Erythroblast (primary cell): ENCODE measurements at places on chromosomes 16 and 17.

- no peak for DNase-seq
Observed at GRCh38 chr17:48679385-48680096, 42.8 kb downstream of the PRAC1 start.

DNA sequence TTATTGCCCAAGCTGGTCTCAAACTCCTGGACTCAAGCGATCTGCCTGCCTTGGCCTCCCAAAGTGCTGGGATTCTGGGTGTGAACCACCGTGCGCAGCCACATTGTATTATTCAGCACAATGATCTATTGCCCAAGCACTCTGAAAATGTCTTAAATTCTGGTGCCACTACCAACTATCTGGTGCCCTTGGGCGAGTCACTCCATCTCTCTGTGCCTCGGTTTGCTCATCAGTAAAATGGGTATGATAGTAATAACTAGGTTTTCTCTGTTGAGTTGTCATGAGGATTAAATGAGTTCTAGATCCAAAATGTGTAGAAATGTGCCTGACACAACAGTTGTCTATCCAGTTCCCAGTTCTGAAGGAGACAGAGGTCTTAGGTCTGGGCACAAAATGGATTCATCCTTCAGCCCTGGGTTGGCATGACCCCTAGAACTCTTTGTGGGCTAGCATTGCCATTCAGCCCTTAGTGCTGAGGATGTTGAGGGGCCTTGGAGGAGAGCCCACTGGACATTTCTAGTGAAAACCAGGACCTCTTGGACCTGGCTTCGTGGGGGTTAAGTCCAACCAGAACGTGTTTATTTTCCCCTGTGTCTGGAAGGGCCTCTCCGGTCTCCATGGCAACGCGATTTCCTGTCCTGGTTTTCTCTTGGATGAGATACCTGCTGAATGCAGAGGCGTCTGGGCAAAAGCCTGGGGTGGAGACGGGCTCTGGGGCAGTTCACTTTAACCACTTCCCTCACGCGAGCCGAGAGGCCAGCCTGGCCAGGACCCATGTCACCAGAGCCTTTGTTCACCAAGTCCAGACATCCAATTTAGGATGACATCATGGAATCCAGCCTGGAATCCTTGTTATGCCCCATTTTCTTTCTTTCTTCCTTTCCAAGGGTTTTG, 43.7 kb upstream of the TNRC6A start:
- DNase-seq = no peak

GRCh38 chr17:42122371-42123303, at the start of gene HSPB9:
HSPB9 (plus strand) TSS chr17:42122804; CDS start chr17:42122851, 47 bp downstream.
- no peak for DNase-seq

DNA sequence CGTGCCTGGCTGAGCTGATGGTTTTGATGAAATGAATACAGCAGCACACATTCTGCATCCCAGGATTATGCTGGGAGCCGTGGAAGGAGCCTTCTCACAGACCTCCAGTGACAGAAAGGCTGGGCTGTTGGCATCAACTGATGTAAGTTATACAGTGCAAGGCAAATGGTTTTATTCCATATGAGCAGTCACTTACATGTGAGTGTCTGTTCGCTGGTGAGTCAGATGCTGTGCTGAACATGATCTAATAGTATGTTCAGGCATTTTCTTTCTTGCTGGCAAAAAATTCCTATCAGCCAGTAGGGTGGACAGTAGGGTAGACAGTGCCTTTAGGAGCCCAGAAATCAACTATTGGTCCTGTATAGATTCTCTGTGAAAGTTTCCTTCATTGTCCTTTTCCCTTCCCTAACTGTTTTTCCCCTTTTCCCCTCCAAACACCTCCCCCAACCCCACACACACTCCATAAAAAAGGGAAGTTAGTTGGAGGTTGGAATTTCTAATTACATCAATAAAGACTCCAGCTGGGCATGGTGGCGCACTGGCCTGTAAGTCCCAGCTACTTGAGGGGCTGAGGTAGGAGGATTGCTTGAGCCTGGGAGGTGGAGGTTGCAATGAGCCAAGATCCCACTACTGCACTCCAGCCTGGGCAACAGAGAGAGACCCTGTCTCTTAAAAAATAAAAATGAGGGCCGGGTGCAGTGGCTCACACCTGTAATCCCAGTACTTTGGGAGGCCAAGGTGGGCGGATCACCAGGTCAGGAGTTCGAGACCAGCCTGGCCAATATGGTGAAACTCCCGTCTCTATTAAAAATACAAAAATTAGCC, 36.2 kb downstream of the LDHD start:
- peak; percentile 13 for DNase-seq

GRCh38 chr17:68886401-68886800, 68.8 kb downstream of the ABCA8 start:
- DNase-seq = no peak

DNA sequence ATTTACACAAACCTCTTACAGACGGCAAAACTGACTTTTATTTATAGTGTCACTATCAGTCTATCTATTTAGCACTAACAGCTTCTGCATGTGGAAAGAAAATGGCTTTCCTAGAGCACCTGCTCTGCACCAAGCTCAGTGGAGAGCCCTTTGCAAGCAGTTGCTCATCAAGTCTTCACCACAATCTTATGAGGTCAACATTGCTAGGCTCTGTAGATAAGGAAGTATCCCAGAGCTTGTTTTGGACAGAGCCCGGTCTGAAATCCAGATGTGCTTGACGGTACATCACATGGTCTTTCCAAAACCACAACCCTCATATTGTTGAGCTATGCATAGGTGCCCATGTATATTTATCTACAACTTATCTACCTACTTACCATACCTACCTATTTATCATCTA, 572.7 kb upstream of the CDH5 start:
- no peak for DNase-seq

DNA sequence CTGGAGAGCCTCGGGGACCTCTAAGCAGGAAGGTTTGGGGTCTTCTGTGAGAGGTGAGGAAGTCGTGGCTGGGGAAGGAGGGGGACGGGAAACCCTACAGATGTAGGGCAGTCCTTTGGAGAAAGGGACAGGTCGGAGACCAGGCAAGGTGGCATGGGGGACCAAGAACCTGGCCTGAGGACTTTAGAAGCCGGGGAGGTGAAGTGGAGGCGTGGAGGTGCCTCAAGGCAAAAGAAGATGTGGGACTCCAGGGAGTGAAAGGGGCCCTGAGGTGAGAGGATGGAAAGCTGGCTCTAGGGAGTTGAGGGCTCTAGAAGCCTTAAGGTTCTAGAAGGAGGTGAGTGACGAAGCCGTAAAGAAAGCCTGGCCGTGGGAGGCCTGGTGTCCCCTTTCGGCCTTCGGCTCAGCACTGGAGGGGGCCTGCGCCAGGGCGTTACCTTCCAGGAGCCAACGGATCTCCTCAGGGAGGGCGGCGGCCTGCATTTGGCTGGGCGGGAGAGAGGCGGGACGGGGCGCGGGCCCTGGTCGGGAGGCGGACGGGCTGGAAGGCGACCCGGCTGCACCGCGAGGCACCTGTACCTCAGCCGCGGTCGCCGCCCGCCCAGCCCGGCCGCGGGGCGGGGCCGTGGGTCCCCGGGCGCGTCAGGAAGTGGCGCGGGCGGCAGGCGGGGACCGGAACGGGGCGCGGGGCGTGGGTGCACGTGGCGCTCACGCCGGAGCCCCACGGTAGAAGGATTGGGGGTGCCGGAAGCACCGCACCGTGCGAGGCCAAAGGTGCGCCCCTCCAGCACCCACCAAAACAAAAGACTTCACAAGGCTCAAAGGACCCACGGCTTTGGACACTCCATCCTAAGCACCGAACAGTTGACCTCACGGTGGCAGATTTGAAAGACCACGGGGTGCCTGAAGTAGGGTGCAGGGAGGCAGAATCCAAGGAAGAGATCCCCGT, at the start of gene SKAP1:
Gene SKAP1, minus strand, starts transcription at position 577 of the 949 bp plus-strand sequence.
- peak; percentile 71 for DNase-seq

GRCh38 chr17:6596511-6596910, 40.2 kb upstream of the PITPNM3 start:
- no peak for DNase-seq

DNA sequence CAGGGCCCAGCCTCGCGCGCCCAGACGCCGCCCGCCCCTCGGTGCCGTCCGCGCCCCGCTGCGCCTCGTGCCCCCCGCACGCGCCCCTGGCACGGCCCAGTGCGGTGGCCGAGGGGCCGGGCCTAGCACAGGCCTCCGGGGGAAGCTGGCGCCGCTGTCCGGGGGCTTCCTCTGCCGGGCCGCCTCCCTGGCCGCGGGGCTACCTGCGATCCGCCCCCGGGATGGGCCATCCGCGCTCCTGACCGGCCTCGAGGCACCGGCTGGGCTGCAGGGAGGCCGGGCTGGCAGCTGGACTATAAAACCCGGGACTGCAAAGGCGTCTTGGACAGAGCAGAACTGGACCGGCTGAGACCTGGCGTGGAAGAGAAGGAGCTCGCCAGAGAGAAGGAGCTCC, 783 bp downstream of the BHLHA9 start:
- no peak for DNase-seq

DNA sequence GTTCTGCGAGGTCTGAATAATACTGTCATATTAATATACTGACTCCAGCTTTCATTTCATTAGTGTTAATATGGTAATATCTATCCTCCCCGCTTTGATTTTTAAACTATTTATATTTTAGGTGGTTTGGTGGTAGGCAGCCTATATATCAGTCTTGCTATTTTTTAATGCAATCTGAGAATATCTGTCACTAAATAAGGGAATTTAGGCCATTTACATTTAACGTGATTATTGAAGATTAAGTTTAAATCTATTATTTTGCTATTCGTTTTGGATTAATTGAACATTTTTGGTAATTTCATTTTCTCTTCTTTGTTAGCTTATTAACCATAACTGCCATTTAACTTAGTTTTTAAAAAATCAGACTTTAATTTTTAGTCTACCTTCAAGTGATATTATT, 247.7 kb upstream of the PMFBP1 start:
- no peak for DNase-seq

- DNase-seq = no peak
Observed at GRCh38 chr17:82613283-82614094, 34.8 kb downstream of the WDR45B start.

DNA sequence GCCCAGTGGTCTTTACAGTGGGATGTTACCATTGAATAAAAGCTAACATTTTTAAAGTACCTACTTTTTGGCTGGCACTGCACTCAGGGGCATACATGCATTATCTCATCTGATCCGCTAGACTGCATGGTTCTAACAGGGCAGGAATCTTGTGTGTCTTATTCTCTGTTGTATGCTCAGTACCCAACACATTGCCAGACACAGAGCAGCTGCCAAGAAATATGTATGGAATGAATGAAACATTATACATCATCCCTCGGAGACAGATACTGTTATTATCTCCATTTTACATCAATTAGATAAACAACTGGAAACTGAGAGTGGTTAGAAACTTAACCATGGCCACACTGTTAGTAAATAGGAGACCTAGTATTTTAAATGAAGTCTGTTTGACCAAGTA, 74.1 kb upstream of the CDH11 start:
- no peak for DNase-seq

- DNase-seq = no peak
Observed at GRCh38 chr17:80138856-80139426, 8.0 kb downstream of the EIF4A3 start.

GRCh38 chr17:63647936-63648335, 25.7 kb downstream of the MAP3K3 start:
- DNase-seq = no peak

- DNase-seq = peak; percentile 39
Observed at GRCh38 chr17:31008374-31009041, 37.7 kb downstream of the RNF135 start.

DNA sequence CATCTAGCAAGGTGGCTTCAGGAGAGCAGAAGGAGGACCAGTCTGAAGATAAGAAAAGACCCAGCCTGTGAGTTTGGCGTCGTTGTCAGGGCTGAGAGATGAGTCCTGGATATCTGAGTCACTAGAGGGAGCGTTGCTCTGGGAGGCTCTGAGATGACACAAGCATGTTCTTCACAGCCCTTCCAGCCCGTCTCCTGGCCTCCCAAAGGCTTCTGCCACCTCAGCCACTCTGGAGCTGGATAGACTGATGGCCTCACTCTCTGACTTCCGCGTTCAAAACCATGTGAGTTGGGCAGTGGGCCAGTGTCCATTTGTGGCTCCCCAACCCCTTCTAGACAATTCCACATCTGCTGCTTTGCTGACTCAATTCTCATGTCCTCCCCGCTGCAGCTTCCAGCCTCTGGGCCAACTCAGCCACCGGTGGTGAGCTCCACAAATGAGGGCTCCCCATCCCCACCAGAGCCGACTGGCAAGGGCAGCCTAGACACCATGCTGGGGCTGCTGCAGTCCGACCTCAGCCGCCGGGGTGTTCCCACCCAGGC, 2.3 kb downstream of the TGFB1I1 start:
- DNase-seq = peak; percentile 80

GRCh38 chr16:81684901-81685300, 94.2 kb upstream of the PLCG2 start:
- DNase-seq = no peak

GRCh38 chr17:47192554-47192953, 3.5 kb upstream of the CDC27 start:
- DNase-seq = no peak

GRCh38 chr17:82463925-82464566, 5.5 kb downstream of the NARF start:
- peak; percentile 44 for DNase-seq

GRCh38 chr16:28621481-28622155, 11.8 kb upstream of the SULT1A1 start:
- no peak for DNase-seq

DNA sequence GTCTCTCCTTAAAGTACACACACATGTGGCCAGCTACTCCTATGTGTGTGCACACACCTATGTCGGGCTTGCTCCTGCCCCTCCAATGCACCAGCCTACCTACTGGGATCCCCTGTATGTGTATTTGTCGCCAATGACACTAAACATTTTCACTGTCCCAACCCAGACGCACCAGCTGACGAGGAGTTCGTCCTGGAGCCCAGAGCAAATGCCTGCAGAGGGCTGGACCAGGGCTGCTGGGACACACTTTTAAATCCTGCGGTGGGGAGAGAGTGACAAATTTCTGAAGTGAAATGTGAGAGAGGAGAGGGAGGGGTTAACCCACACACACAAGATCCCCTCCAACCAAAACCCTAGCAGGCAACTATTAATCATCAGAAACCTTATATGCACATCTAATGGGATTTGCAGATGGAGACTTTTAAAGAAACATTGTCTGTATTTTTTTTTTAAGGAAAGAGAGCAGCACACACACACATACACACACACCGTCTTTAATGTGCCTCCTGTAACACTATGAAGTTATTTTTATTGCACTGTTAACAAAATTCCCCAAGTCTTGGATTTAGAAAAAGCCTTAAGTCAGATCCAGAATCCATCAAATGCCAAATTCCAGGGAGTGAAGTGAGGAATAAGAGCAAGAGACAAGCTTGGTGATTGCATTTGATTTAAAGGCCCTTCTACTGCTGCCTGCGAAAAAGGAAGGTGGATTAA, at the start of gene MEOX1:
Gene MEOX1, minus strand, starts transcription at position 224 of the 714 bp plus-strand sequence. CDS start 388 bp downstream, outside the sequence.
- DNase-seq = no peak

GRCh38 chr17:45394091-45394490, 38.6 kb downstream of the ARHGAP27 start:
- DNase-seq = no peak

- DNase-seq = no peak
Observed at GRCh38 chr17:79545251-79546005, 65.4 kb downstream of the RBFOX3 start.
